Sigmoid colon (tissue), 7 donors: ENCODE measurements at places on chromosomes 5 and 9. TPM values are rescaled to one million over a fixed set of nuclear protein-coding genes. Genes with fewer than 3 reads are reported as not detected.
A peak's percentile ranks its signal among the peaks of the same experiment; 100 is the strongest.

Gene PHYKPL
- 66.5 TPM for total RNA-seq

Gene SOHLH1
- total RNA-seq, result not detected

Gene GGTA1
- total RNA-seq, result 7.2 TPM

Gene SPINK6
- total RNA-seq, result 1.9 TPM

Gene SEMA6A
- total RNA-seq, result 25.0 TPM

DNA sequence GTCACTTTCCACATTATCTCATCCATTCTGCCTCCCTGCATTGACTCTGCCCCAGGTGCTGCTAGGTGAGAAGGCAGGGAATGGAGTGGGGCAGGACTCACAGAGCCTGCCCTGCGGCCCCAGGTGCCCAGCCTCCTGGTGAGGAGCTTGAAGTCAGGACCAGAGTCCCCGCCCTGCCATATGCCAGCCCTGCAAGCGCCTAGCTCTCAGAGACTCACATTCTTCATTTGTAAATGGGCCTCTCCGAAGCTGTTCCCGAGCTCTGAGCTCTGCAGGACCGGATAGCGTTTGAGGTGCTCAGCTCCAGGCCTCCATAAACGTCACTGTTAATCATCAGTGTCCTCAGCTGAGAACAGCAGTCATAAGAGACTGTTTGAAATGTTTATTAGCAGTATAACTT, 75.1 kb upstream of the STXBP1 start:
- no peaks in the 10 kb centered on the region for H3K4me1 ChIP-seq
- H3K27me3 ChIP-seq, result no peaks in the 10 kb centered on the region
- peak overlapping the region; percentile 79 for H3K27ac ChIP-seq
- no peaks in the 10 kb centered on the region for H3K36me3 ChIP-seq
- no peak overlapping the region for H3K4me3 ChIP-seq

- no peaks in the 10 kb centered on the region for H3K27me3 ChIP-seq
- H3K4me3 ChIP-seq, result no peak overlapping the region
- peaks cover 37% of the 10 kb centered on the region for H3K4me1 ChIP-seq
- DNase-seq, result no peak
Observed at GRCh38 chr9:16670791-16671190, 199.7 kb downstream of the BNC2 start.

GRCh38 chr5:175351126-175351525, 92.9 kb downstream of the DRD1 start:
- no peaks in the 10 kb centered on the region for H3K4me1 ChIP-seq
- H3K27ac ChIP-seq, result no peak overlapping the region
- H3K4me3 ChIP-seq, result no peak overlapping the region
- H3K36me3 ChIP-seq, result no peaks in the 10 kb centered on the region
- no peaks in the 10 kb centered on the region for H3K27me3 ChIP-seq
- DNase-seq, result no peak

GRCh38 chr9:121154782-121155181, 46.9 kb downstream of the RAB14 start:
- H3K4me1 ChIP-seq, result no peaks in the 10 kb centered on the region
- no peak overlapping the region for H3K4me3 ChIP-seq
- DNase-seq, result no peak

GRCh38 chr5:138503487-138504270, 38.4 kb downstream of the EGR1 start:
- H3K27ac ChIP-seq, result peak overlapping the region; percentile 47
- H3K4me1 ChIP-seq, result no peaks in the 10 kb centered on the region
- no peak overlapping the region for H3K4me3 ChIP-seq
- no peak for DNase-seq
- no peaks in the 10 kb centered on the region for H3K27me3 ChIP-seq

DNA sequence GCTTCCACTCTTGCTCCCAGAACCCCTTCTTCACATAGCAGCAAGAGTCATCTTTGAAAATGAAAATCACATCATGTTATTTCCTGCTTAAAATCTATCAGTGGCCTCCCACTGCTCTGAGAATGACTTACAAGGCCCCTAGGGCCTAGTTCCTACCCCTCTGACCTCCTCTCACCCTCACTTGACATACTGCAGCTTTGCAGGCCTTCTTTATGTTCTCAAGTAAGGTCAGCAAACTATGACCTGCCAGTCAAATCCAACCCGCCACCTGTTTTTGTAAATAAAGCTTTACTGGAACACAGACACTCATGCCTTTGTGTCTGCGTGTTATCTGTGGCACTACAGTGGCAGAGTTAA, 185.7 kb downstream of the NR3C1 start:
- no peaks in the 10 kb centered on the region for H3K27me3 ChIP-seq
- H3K27ac ChIP-seq, result no peak overlapping the region
- peaks cover 12% of the 10 kb centered on the region for H3K4me1 ChIP-seq
- H3K4me3 ChIP-seq, result no peak overlapping the region

GRCh38 chr9:124725068-124725452, 46.1 kb downstream of the NR6A1 start:
- no peaks in the 10 kb centered on the region for H3K27me3 ChIP-seq
- no peaks in the 10 kb centered on the region for H3K36me3 ChIP-seq
- peak overlapping the region; percentile 22 for H3K27ac ChIP-seq

DNA sequence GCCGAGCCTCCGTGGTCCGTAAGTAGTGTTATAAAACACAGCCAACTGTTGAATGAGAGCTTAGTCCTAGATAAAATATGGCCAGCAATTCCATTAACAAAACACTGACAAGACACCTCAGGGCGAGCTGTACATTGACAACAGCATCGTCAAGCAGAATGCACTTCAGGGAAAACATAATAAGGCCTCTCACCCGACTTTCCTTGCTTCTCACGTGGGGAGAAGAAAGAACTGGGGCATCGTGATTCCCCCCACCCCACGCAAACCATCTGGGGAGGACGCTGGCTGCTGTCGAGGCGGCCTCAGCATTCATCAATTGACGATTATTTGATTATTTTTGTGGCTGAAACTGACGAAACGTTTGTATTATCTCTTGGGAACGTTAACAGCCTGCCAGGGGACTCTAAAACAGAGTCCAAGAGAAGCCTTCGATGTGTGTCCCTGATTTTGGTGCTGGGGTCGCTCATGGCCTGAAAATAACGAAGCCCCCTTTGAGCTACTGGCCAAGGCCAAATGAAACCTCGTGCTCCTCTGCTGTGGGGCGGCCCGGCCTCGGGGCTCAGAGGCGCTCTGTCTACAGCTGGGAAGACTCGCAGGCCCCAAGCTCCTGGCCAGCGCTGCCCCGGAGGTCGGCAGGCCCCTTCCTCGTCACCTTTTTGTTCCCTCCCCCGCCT, 464 bp downstream of the GDF9 start:
- no peaks in the 10 kb centered on the region for H3K36me3 ChIP-seq
- no peak for DNase-seq
- peaks cover 18% of the 10 kb centered on the region for H3K4me1 ChIP-seq
- peak overlapping the region; percentile 90 for H3K27ac ChIP-seq
- peak overlapping the region; percentile 80 for H3K4me3 ChIP-seq

DNA sequence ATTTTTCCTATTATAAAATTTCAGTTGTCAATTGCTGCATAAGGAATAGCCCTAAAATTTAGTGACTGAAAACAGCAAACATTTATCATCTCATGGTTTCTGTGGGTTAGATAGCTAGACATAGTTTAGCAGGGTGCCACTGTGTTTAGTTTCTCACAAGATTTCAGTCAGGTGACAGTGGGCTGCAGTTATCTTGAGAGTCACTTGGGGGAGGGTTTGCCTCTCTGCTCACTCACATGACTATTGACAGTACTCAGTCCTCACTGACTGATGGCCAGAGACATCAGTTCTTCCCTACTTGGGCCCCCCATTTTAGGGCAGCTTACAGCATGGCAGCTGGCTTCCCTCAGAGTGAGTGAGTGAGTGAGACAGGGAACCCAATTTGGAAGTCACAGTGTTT, 42.0 kb downstream of the PBX3 start:
- no peaks in the 10 kb centered on the region for H3K27me3 ChIP-seq
- no peak overlapping the region for H3K4me3 ChIP-seq
- DNase-seq, result no peak

DNA sequence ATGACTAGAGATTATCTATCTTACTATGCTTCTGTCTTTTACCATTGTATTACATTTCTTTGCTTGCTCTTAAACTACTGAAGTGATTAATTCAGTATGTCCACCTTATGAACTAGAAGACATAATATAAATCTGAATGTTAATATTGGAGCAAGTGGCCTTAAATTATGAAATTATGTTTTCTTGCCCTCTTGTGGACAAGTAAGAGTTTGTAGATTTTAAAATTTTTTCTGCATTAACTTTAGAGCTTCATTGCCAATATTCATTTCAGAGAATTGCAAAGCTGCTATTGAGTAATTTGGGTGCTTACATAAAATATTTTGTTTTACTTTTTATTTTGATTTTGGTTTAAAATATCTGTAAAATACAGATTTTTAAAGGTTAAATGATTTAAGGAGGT, 55.3 kb downstream of the RANBP17 start:
- peaks cover 6% of the 10 kb centered on the region for H3K4me1 ChIP-seq
- no peaks in the 10 kb centered on the region for H3K27me3 ChIP-seq
- DNase-seq, result no peak
- no peaks in the 10 kb centered on the region for H3K36me3 ChIP-seq
- H3K4me3 ChIP-seq, result no peak overlapping the region
